A549 treated with Hydrocortisone at 1 μM for 4 hours (cell line): ENCODE measurements at places on chromosomes 4 and X. TPM values are rescaled to one million over a fixed set of nuclear protein-coding genes. Genes with fewer than 3 reads are reported as not detected.

The GABRQ gene
- 0.13 to 0.23 TPM (median 0.20 TPM) in 5 replicates for total RNA-seq

The SPARCL1 gene
- not detected in 5 replicates for total RNA-seq

The CHRDL1 gene
- not detected in 5 replicates for total RNA-seq

The UCP1 gene
- not detected in 5 replicates for total RNA-seq

The AP1S2 gene
- 13.8 to 19.4 TPM (median 17.1 TPM) in 5 replicates for total RNA-seq

The CXorf49 gene
- not detected in 5 replicates for total RNA-seq

The VCX gene
- total RNA-seq = not detected in 5 replicates

The GABRA4 gene
- total RNA-seq = not detected in 5 replicates

The PDGFRA gene
- 0.24 to 0.75 TPM (median 0.53 TPM) in 5 replicates for total RNA-seq

The TMEM156 gene
- total RNA-seq = 17.9 to 22.8 TPM (median 21.0 TPM) in 5 replicates

The FRG1 gene
- 35.4 to 43.1 TPM (median 36.9 TPM) in 5 replicates for total RNA-seq

The MAGEB1 gene
- total RNA-seq = not detected in 5 replicates

The SERPINA7 gene
- not detected in 5 replicates for total RNA-seq

The GLOD5 gene
- not detected in 5 replicates for total RNA-seq

The EPHA5 gene
- total RNA-seq = 0.21 to 0.40 TPM (median 0.39 TPM) in 5 replicates

The HSFX3 gene
- not detected in 5 replicates for total RNA-seq

The BEX2 gene
- total RNA-seq = 7.1 to 12.0 TPM (median 9.3 TPM) in 5 replicates

The RNF212 gene
- total RNA-seq = 1.4 to 2.8 TPM (median 2.4 TPM) in 5 replicates

The C4orf36 gene
- 0.83 to 1.6 TPM (median 1.2 TPM) in 5 replicates for total RNA-seq

The HSFX4 gene
- total RNA-seq = 0.09 TPM in 1 of 5 replicates, not detected in the others

The CYTL1 gene
- not detected in 5 replicates for total RNA-seq

The SOWAHB gene
- 0.05 to 0.07 TPM (median 0.05 TPM) in 3 of 5 replicates, not detected in the others for total RNA-seq
